ENCODE measurements at places on chromosomes 11 and 22.

DNA sequence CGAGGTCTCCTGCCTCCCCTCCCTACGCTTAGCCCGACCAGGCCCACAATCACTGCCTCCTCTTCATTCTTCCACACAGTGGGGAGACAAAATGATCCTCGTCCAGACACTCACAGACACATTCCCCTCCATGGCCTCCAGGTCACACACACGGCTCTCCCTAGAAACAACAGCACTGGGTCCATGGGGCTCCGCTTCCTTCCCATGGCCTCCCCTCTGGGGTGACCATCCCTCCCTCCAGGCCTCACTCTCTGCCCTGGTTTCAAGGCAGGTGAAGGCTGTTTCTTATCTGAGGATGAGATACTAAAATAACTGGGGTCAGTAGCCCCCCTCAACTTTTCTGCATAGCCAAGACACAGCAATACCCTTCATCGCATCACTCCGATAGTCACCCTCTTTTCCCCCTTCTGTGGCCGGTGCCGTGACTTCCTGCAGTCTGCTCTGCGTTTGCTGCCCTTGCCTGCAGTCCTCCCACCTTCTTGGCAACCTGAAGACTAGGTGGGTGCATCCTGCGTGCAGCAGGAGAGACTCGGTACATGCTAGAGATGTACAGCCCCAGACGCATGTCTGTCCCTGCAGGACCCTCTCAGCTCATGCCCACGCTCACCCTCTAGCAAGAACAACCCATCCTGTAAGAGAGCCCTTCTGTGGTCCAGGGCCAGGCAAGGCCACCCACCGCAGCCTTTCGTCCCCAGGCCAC, 55.8 kb downstream of the CD6 start:
- no peak overlapping the region for H3K4me3 ChIP-seq
- no peaks in the 10 kb centered on the region for H3K4me1 ChIP-seq
- H3K27ac ChIP-seq = no peak overlapping the region
- peaks cover 2% of the 10 kb centered on the region for H3K27me3 ChIP-seq
- H3K36me3 ChIP-seq = no peaks in the 10 kb centered on the region
- DNase-seq = no peak

- no peak overlapping the region for H3K27ac ChIP-seq
- H3K27me3 ChIP-seq = no peaks in the 10 kb centered on the region
- DNase-seq = peak; percentile 30
- peak overlapping the region; percentile 72 for H3K4me3 ChIP-seq
These were observed 1.2 kb downstream of the MRTFA start for GRCh38 chr22:40635043-40635939.

DNA sequence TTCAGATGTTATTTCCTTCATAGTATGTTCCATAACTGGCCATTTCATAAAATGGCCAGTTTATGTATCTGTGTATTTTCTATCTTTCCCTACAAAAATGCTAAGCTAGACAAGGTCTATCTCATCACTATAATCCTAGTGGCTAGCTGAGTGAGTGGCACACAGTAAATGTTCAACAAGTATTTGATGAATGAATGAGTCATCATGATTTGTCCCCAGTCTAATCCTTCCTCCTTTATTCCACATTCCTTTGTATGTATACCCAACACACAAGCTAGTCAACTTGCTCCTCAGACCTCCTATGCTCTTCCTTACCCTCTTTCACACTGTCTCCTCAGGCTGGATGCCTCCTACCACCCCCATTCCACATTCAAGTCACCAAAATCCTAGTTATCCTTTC, 12.5 kb downstream of the APLNR start:
- H3K4me1 ChIP-seq = peaks cover 10% of the 10 kb centered on the region
- no peaks in the 10 kb centered on the region for H3K27me3 ChIP-seq
- no peaks in the 10 kb centered on the region for H3K36me3 ChIP-seq
- H3K27ac ChIP-seq = no peak overlapping the region
- no peak for DNase-seq
- no peak overlapping the region for H3K4me3 ChIP-seq

DNA sequence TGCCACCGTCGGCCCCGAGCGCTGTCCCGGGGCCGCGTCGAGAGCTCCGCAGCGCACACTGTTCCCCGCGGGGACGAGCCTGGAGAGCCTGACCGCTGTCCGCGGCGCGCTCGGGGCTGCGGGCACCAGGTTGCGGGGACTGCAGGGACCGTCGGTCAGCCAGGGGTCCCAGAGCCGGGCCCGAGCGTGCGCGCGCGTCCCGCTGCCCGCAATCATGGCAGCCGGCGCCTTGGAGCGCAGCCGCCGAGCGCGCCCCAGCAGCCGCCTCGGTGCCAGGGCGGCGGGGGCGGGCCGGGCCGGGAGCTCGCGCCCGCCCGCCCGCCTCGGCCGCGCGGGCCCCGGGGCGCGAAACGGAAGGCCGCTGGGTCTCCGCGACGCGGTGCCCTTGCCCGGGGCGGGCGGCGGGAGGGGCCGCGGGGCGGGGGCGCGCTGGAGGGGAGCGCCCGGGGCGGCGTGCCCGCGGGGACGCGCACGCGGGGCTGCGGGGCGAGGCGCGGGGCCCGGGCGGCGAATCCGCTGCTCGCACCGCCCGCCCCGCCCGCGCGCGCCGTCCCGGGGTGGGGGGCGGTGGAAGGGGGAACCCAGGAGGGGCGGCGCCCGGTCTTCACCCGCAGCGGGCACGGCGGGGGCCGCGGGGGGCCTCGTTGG, 79.4 kb upstream of the PPARA start:
- H3K4me1 ChIP-seq = peaks cover 53% of the 10 kb centered on the region
- DNase-seq = peak; percentile 57
- H3K27me3 ChIP-seq = no peaks in the 10 kb centered on the region
- H3K36me3 ChIP-seq = no peaks in the 10 kb centered on the region

GRCh38 chr11:17132654-17133053, 55.2 kb upstream of the RPS13 start:
- H3K27ac ChIP-seq = no peak overlapping the region
- H3K4me3 ChIP-seq = no peak overlapping the region
- DNase-seq = no peak

- H3K4me3 ChIP-seq = no peak overlapping the region
- no peak overlapping the region for H3K27ac ChIP-seq
- H3K36me3 ChIP-seq = no peaks in the 10 kb centered on the region
- no peaks in the 10 kb centered on the region for H3K4me1 ChIP-seq
- DNase-seq = no peak
- no peaks in the 10 kb centered on the region for H3K27me3 ChIP-seq
These were observed 38.1 kb upstream of the ADA2 start for GRCh38 chr22:17257121-17258001.

GRCh38 chr11:46413760-46414465, 22.3 kb upstream of the CHRM4 start:
- H3K4me1 ChIP-seq = no peaks in the 10 kb centered on the region
- no peaks in the 10 kb centered on the region for H3K36me3 ChIP-seq
- H3K27me3 ChIP-seq = no peaks in the 10 kb centered on the region
- DNase-seq = no peak
- no peak overlapping the region for H3K27ac ChIP-seq

GRCh38 chr11:65429724-65430405, 7.3 kb downstream of the NEAT1 start:
- H3K4me1 ChIP-seq = peaks cover 45% of the 10 kb centered on the region
- peaks cover 18% of the 10 kb centered on the region for H3K36me3 ChIP-seq
- no peak overlapping the region for H3K4me3 ChIP-seq
- H3K27me3 ChIP-seq = no peaks in the 10 kb centered on the region
- peak overlapping the region; percentile 45 for H3K27ac ChIP-seq

DNA sequence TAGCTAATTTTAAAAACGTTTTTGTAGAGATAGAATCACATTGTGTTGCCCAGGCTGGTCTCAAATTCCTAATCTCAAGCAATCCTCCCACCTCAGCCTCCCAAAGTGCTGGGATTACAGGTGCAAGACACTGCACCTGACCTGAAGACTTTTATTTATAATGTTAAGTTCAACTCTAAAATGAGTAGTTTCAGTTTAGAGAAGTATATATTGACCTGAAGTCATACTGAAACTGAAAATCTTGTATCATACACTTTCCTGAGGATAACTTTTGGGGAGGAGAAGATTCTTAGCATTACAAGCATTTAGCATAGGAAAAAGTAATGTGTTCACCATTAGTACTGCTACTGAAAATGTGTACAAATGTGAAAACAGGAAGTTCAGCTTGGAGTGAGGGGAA, 249.3 kb downstream of the CASP12 start:
- no peaks in the 10 kb centered on the region for H3K27me3 ChIP-seq
- H3K4me3 ChIP-seq = no peak overlapping the region
- H3K36me3 ChIP-seq = no peaks in the 10 kb centered on the region
- H3K4me1 ChIP-seq = no peaks in the 10 kb centered on the region
- no peak overlapping the region for H3K27ac ChIP-seq
- no peak for DNase-seq

GRCh38 chr11:7520981-7521487, 7.2 kb downstream of the PPFIBP2 start:
- H3K4me3 ChIP-seq = no peak overlapping the region
- no peaks in the 10 kb centered on the region for H3K4me1 ChIP-seq
- H3K36me3 ChIP-seq = no peaks in the 10 kb centered on the region
- H3K27me3 ChIP-seq = peaks cover 6% of the 10 kb centered on the region

GRCh38 chr11:128506999-128507611, 80.3 kb downstream of the ETS1 start:
- peak overlapping the region; percentile 12 for H3K4me3 ChIP-seq
- peaks cover 66% of the 10 kb centered on the region for H3K4me1 ChIP-seq
- H3K27me3 ChIP-seq = no peaks in the 10 kb centered on the region
- peak; percentile 88 for DNase-seq
- peaks cover 2% of the 10 kb centered on the region for H3K36me3 ChIP-seq
- peak overlapping the region; percentile 89 for H3K27ac ChIP-seq

GRCh38 chr11:6572215-6572614, 31.2 kb downstream of the RRP8 start:
- no peaks in the 10 kb centered on the region for H3K27me3 ChIP-seq
- no peak overlapping the region for H3K27ac ChIP-seq

DNA sequence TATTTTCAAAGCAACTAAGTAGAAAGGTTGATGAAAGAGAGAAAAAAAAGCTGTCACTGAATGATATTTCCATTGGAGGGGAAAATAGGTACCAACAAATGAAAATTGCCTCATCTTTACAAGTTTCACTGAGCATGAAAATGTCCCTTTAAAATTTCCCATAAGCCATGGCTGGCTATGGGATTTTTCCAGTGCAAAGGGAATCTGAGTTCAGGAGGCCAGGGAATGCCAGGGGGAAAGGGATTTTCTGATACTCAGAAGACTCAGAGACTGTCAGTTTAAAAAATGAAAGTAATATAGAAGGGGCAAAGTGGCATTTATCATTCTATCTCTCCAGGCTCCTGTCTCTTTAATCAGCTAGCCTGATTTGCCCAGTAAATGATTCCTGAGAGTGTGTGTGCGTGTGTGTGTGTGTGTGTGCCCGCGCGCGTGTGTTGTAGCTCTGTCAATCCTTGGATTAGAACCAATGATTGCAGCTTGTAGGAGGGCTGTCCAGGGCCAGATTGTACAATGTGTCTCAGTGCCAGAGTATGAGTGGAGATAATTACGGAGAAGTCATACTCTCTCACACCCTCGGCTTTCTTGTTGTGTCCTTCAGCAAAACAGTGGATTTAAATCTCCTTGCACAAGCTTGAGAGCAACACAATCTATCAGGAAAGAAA, at the start of gene NTM:
Gene NTM, plus strand, starts transcription at position 526 of the 662 bp plus-strand sequence.
- no peaks in the 10 kb centered on the region for H3K36me3 ChIP-seq
- H3K27ac ChIP-seq = no peak within 1 kb of the TSS
- H3K4me3 ChIP-seq = no peak within 1 kb of the TSS
- DNase-seq = no peak
- H3K4me1 ChIP-seq = no peaks in the 10 kb centered on the region

- peaks cover 2% of the 10 kb centered on the region for H3K27me3 ChIP-seq
- no peaks in the 10 kb centered on the region for H3K36me3 ChIP-seq
- no peak overlapping the region for H3K27ac ChIP-seq
- H3K4me3 ChIP-seq = no peak overlapping the region
These were observed 926 bp upstream of the GALR3 start for GRCh38 chr22:37822079-37822833.

- no peak for DNase-seq
- no peak overlapping the region for H3K27ac ChIP-seq
- no peaks in the 10 kb centered on the region for H3K36me3 ChIP-seq
- peaks cover 19% of the 10 kb centered on the region for H3K4me1 ChIP-seq
These were observed 848 bp downstream of the HEPN1 start for GRCh38 chr11:124919898-124920297.

GRCh38 chr11:94639901-94640721, 72.9 kb downstream of the PIWIL4 start:
- DNase-seq = no peak
- H3K4me3 ChIP-seq = no peak overlapping the region
- H3K4me1 ChIP-seq = peaks cover 3% of the 10 kb centered on the region
- no peaks in the 10 kb centered on the region for H3K27me3 ChIP-seq
- no peaks in the 10 kb centered on the region for H3K36me3 ChIP-seq

GRCh38 chr11:92628401-92629292, 340.8 kb upstream of the MTNR1B start:
- no peaks in the 10 kb centered on the region for H3K36me3 ChIP-seq
- no peaks in the 10 kb centered on the region for H3K27me3 ChIP-seq
- no peak for DNase-seq
- H3K27ac ChIP-seq = no peak overlapping the region
- no peak overlapping the region for H3K4me3 ChIP-seq
- no peaks in the 10 kb centered on the region for H3K4me1 ChIP-seq

DNA sequence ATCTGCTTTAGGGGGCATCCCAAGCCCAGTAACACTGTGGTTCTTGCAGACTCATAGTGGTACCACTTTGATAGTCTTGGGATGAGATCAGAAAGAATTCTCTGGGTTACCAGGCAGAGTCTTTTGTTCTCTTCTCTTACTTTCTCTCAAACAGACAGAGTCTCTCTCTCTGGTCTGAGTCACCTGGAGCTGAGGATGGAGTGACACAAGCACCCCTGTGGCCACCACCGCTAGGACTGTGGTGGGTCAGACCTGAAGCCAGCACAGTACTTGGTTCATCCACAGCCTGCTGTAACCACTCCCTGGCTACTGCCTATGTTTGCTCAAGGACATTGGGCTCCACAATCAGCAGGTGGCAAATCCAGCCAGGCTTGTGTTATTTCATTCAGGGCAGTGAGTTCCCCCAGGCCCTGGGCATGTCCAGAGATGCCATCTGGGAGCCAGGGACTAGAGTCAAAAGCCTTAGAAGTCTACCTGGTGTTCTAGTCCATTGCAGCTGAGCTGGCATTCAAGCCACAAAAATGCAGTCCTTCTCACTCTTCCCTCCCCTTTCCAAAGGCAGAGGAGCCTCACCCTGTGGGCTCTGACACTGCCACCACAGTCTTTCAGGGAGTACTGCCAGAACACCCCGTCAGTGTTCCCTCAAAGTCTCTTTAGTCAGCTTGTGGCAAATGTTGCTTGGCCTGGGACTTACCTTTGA, 29.9 kb downstream of the ENDOD1 start:
- H3K4me3 ChIP-seq = no peak overlapping the region
- no peaks in the 10 kb centered on the region for H3K27me3 ChIP-seq
- no peaks in the 10 kb centered on the region for H3K36me3 ChIP-seq
- no peak overlapping the region for H3K27ac ChIP-seq
- H3K4me1 ChIP-seq = no peaks in the 10 kb centered on the region
- DNase-seq = no peak

GRCh38 chr11:103668859-103669258, 367.6 kb upstream of the DDI1 start:
- no peak overlapping the region for H3K27ac ChIP-seq
- DNase-seq = no peak
- H3K27me3 ChIP-seq = no peaks in the 10 kb centered on the region
- H3K36me3 ChIP-seq = no peaks in the 10 kb centered on the region

- peaks cover 6% of the 10 kb centered on the region for H3K27me3 ChIP-seq
- DNase-seq = no peak
- no peaks in the 10 kb centered on the region for H3K36me3 ChIP-seq
- no peaks in the 10 kb centered on the region for H3K4me1 ChIP-seq
- no peak overlapping the region for H3K27ac ChIP-seq
- no peak overlapping the region for H3K4me3 ChIP-seq
These were observed 65.8 kb downstream of the APIP start for GRCh38 chr11:34850334-34850733.

All from endothelial cell of umbilical vein (primary cell).